T-helper 2 cell (primary cell): ENCODE measurements at places on chromosomes 12 and 14.

GRCh38 chr12:4331221-4331620, 10.2 kb downstream of the TIGAR start:
- no peak for DNase-seq

GRCh38 chr14:69619012-69619411, 7.6 kb downstream of the SUSD6 start:
- no peak for DNase-seq

- DNase-seq = no peak
Measured at GRCh38 chr12:31309279-31309678, 16.7 kb downstream of the SINHCAF start.

GRCh38 chr14:88852632-88853031, 28.2 kb downstream of the TTC8 start:
- DNase-seq = no peak

DNA sequence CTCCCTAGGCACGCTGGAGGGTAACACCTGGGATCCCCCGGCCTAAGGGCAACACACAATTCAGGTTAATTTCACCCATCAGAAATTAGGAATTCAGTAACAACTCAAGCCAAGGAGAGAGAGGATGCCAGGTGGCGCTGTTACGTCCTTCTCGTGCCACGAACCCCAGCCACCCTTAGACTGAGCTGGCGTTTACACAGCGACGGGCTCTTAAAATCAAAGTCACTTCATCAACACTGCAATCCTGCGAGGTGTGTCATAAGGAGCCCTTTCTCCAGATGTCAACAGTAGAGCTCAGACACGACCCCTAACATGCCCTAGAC, 110.6 kb upstream of the TMEM132D start:
- DNase-seq = peak; percentile 2

- no peak for DNase-seq
Measured at GRCh38 chr12:5792343-5792742, 152.7 kb downstream of the ANO2 start.

- peak; percentile 49 for DNase-seq
Measured at GRCh38 chr14:105305345-105305744, 4.5 kb upstream of the BRF1 start.

DNA sequence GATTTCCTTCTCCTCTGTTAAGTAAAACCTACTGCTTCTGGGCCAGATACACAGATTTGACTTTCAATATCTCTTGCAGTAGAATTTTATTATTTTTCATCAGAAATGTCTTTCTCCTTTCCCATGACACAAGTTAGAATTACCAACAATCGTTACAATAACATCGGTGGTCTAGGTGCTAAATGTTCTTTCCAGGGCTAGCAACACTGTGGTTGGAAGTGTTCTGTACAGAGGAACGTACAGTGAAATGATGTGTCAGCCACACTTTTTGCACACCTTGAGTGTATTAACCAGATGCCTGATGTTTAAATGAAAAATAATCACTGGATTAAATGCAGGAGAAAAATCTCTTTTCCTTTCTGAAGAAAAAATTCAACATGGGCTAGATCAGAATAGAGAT, 27.7 kb upstream of the KLRD1 start:
- DNase-seq = no peak

DNA sequence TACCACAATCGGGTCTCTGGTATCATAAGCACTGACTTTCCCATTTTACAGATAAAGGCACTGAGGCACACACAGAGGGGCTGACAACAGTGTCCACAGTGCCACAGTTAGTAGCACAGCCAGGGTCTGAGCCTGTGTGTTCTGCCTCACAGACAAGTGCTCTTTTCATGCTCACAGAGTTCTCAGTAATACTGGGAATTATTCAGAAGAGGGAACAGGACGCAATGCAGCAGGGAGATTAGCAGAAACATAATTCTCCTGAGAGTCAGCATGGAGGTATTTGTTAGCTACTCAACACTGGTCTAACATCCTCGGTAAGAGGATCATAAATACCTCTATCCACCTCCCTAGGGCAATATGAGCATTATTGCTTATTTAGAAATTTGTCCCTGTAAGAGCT, 219.3 kb upstream of the EEA1 start:
- DNase-seq = no peak

- DNase-seq = peak; percentile 29
Measured at GRCh38 chr12:47868552-47869031, 36.2 kb downstream of the VDR start.

DNA sequence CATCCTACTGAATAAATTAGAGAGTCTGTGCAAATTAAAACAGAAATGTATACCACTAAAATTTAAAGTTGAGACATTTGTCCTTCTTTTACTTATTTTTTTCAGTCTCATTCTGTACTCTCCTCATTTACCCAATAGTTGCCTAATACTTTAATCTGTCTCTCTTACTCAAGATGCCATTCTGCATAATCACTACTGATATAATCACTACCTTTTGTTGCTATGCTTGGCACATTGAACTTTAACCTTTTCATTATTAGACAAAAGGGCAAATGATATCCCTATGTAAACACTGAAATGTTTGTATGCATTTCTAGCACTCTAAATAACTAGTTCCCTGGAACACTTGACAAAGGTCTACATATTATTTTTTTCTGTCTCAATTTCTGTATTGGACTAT, 1108.3 kb upstream of the FLRT2 start:
- DNase-seq = no peak

- peak; percentile 85 for DNase-seq
Measured at GRCh38 chr12:56338308-56339157, at the start of gene IL23A. TSS of gene IL23A (plus strand) at chr12:56338884. CDS start at chr12:56339045, 161 bp downstream.

GRCh38 chr12:116484807-116485206, 74.4 kb upstream of the MAP1LC3B2 start:
- no peak for DNase-seq
